ENCODE measurements at places on chromosomes 5 and 9.

DNA sequence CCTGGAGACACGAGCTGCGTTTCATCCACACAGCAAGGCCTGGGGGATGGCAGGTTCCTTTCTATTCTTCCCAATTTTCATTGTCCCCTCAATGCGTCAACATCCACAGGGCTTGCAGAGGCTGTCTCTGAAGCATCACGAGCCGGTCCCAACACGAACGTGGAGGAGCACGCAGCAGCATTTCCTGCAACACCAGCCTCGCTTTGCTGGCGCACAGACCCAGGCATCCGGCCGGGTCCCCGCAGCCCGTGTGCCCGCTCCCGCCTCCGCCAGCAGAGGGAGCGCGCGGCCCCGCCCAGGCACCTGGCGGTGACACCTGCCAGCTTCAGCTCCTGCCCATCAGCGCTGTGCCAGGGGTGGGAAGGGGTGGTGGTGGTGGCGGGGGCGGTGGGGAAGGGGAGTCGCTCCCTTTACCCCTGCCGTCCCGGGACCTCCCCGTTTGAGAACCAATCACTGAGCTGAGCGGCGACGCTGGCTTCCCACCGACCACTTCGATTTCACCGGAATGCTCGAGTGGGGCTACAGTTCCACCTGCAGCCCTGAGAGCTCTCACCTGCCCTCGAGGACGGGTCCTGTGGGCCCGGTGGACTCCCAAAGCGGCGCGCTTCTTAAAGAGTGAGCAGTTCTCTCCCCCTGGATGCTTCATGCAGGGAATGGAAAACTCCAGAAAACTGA is 464.5 kb downstream of the ICE1 start:
- DNase-seq: peak; percentile 71

DNA sequence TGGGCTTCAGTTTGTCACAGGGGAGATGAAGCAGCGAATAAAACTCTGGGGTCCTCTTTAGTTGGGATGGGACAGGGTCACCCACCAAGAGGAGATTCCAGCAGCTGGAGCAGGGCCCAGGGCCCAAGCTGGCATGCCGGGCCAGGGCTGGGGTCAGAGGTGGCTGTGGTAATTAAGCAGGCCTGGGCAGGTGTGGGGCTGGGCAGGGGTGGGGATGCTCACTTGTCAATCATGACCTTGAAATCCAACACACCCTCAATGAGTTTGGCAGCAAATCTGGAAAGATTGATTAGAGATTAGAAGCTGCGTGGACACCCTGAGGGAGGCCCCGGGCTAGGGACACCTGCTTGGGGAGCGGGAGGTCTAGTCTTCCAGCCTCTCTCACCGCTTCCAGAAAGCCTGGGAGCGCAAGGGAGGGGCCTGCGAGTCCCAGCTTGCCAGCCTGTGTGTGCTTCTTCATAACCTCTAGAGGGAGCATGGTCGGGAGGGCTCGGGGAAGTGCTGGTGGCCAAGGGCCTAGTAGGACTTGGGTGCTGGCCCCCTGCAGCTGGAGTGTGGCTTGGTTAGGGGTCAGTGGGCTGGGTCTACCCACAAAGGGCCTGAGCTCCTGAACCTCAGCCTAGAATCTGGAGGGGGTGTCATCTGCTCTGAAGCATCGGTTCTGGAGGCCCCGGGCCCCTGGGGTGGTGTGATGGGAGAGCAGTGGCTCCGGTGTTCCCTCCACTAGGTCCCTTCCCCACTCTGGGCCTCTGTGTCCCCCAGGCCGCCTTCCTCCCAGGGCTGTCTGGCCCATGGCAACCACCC is 7.6 kb downstream of the CRAT start:
- peak; percentile 40 for DNase-seq

DNA sequence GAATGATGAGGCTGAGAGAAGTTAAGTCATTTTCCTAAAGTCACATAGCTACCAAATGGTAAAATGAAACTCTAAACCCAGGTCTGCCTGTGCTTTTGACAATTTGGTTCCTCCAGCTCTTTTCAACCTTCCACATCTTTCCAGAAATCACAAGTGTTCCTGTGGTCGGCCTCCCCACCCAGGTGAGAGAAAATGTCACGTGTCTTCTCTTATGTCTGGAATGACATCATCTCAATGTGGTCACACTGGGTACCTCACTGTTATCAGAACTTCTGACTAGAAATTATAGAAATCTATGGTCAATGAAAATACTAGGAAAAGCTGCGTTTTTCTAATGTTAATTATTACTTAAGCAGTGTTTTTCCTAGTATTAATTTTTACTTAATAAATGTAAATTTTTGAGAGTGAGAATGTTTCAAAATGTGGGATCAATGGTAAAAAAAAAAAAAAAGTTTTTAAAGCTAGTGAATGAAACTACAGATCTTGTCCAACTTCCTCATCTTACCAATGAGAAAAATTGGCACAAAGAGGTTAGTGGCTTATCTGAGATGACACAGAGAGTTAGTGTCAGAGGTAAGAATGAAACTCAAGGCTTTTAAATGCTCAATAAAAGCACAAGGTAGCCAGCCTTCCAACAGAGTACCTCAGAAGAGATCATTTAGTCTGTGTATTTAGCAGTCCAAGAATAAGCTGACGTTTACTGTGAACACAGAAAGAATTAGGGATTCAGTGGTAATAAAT is 228.7 kb upstream of the NR4A3 start:
- no peak for DNase-seq

DNA sequence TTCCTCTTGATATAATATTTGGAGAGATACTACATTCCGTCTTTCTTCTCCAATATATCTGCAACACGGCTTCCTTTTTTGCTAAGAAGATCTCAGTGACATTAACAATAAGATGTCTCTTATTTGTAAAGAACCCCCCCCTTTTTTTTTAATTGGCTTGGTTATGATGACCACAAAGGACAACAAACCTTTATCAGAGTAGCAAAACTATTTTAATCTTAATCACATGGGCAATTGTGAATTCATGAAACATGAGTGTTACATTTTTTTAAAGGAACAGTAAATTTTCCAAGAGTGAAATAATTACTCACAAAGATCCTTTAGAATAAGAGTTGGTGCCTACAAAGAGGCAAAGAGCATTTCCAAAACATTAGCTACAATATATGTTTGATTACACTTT is 554.1 kb downstream of the MAT2B start:
- DNase-seq: no peak

DNA sequence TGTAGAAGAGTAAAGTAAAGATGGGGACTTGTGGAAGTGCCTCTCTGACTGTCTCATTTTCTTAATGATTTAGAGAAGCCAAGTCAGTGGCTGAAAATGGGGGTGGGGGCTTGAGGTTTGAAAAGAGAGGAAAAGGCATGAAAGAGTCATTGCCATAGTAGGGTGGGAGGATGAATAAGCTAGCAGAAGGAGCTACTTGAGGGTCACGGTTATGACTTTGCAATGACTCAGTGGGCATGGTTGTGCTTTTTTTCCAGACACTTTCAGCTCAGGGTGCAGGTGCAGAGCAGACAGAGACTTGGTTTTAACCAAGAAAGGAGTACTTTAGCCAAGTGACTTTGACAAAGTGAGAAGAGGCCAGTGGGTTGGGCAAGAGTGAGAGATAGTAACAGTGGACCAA is 117.8 kb downstream of the PTTG1 start:
- peak; percentile 82 for DNase-seq

GRCh38 chr5:60161340-60161934 is 267.9 kb upstream of the PDE4D start:
- no peak for DNase-seq

- no peak for DNase-seq
Observed at GRCh38 chr5:68683632-68684036, 410.2 kb upstream of the SLC30A5 start.

GRCh38 chr5:74851684-74852353 is 14.4 kb downstream of the FAM169A start:
- no peak for DNase-seq

DNA sequence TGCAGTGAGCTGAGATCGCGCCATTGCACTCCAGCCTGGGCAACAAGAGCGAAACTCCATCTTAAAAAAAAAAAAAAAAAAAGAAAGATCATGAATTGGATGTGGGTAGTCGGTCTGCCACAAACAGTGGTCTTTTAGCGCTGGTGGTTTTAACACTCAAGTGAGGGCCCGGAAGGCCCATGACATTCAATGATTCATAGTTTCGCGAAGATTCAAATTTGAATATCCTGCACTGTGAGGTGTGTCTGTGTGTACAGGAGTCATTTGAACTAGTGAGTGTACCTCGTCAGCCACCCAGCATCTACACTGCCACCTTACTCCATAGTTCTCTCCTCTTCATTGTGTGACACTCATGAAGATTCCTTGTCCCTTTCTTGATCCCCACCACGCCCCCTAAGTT is 41.3 kb downstream of the CFAP77 start:
- peak; percentile 41 for DNase-seq

- no peak for DNase-seq
Observed at GRCh38 chr9:92044936-92045335, 70.3 kb downstream of the SPTLC1 start.

GRCh38 chr5:168238463-168238862 is 53.0 kb upstream of the WWC1 start:
- DNase-seq: no peak

DNA sequence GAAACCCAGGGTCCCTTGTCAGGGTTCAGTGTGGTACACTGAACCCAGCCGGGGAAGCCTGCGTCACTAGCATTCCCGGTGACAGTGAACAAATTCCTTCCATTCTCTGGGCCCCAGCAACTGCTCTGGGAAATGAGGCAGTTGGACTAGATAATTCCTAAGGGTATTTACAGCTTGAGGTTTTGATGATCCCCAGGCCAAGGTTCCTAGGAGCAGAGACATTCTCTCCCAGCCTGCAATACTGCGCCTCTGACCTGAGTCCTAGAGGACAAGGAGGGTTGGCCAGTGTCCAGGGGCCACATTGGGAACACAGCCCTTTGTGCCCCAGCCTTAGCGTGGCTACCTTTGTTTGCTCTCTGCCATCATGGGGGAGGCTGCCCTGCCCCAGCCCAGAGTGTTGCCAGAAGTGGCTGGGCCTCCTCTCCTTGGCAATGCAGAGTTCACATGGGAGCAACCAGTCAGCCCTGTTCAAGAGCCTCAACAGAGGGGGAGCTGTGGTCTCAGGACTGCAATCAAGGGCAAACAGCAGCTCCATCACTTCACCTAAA is 178.2 kb downstream of the SEC61B start:
- DNase-seq: no peak

- no peak for DNase-seq
Observed at GRCh38 chr9:70902171-70902570, 219.2 kb downstream of the TRPM3 start.
